NCI-H1694 (cell line): ENCODE measurements at places on chromosomes 1 and 21.

DNA sequence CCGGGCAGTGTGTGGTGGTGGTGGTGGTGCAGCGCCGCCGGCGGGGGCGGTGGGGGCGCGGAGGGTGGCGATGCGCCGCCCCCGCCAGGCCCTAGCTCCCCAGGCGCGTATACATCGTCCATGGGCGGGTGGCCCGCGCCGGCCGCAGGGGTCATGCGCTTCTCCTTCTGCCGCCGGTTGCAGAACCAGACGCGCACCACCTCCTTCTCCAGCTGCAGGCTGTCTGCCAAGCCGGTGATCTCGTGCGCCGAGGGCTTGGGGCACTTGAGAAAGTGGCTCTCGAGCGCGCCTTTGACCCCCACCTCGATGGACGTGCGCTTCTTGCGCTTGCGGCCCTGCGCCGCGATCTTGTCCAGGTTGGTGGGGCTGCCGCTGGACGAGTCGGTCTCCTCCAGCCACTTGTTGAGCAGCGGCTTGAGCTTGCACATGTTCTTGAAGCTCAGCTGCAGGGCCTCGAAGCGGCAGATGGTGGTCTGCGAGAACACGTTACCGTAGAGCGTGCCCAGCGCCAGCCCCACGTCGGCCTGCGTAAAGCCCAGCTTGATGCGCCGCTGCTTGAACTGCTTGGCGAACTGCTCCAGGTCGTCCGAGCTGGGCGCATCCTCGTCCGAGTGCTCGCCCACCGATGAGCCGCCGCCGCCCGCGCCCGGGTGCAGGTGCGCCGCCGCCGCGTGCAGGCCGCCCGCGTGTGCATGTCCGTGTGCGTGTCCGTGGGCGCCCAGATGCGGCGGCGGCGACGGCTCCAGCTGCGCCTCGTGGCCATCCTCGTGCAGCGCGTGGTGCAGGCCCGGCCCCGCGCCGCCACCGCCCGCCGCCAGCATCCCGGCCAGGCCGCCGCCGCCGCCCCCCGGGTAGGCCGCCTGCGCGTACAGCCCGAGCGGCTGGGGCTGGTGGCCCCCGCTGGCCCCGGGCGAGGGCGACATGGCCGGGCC, 926 bp downstream of the POU3F1 start:
- DNase-seq = no peak

- no peak for DNase-seq
Measured at GRCh38 chr1:218412171-218412570, 67.0 kb downstream of the TGFB2 start.

DNA sequence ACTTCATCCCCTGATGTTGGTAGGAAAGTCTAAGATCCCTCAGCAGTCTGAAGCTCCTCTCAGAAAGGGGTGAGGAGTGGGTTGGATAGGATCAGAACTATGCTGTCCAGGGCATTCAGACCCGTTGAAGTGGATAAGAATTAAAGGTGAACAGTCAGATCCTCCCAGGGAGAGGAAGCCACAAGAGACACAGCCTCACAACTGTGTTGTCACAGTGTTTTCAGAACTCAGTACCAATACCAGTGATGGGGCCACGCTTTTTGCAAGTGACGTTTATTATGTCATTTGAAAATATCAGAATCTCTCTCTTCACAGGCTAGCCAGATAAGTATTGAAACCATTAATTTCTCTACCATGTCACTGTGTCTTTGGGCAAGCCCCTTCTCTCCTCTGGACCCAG, 15.4 kb upstream of the EPS15 start:
- no peak for DNase-seq

- no peak for DNase-seq
Measured at GRCh38 chr1:235018161-235018560, 110.5 kb downstream of the TOMM20 start.

DNA sequence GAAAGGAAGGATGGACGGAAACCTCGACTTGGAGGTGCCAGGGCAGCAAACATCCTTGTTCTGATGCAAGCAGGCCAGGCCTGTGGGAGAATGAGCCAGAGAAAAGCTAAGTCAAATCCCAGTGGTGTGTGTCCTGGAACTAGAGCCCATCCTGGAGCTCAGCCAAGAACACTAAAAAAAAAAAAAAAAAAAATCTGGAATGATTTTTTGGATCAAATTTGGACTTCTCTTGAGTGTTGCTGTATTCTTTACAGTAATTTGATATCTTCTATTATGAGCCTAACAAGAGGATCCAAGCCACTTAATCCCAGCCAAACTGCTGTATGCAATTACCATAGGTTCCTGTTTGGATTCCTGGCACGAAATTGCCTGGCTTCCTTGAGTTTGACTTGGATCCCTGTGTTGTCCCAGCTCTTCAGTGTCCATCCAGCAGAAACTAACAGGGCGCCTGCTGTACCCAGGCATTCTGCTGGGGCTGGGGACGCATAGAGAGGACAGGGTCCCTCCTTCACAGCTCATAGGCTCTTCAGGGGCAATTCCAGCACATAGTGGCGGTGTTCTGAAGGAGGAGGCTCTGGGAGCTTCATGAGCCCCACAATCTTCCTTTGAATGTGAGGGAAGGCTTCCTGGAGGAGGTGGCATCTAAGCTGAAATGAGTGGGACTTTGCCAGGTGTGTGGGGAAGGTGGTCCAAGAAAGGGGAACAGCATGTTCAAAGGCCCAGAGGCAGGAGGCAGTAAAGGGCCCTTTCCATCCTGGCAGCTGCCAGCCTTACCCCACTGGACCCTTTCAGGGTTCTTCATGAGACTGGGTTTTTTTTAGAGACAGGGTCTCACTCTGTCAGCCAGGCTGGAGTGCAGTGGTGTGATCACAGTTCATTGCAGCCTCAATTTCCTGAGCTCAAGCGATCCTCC, 24.7 kb downstream of the EPHX1 start:
- DNase-seq = no peak

DNA sequence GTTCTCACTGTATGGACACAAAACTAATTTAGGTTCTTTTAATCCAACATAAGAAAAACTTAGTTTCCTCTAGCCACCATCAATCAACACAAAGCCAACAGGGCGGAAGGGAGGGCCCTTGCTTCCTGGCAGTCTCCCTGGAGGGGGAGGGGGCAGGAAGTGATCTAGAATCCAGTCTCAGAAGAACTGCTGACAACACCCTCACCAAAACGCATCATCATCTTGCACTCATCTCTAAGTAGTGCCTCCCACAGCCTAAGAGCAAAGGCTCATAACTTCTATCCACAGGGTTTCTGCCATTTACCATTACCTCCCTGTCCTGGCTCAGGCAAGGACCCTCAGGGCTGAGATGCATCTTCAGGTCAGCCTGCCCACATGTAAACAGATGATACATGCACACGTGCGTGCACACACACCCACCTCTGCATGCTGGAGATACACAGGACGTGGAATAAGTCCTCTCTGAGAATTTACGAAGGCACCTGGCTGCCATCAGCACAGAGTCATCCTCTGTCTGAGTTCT, 20.5 kb downstream of the HIVEP3 start:
- DNase-seq = no peak

DNA sequence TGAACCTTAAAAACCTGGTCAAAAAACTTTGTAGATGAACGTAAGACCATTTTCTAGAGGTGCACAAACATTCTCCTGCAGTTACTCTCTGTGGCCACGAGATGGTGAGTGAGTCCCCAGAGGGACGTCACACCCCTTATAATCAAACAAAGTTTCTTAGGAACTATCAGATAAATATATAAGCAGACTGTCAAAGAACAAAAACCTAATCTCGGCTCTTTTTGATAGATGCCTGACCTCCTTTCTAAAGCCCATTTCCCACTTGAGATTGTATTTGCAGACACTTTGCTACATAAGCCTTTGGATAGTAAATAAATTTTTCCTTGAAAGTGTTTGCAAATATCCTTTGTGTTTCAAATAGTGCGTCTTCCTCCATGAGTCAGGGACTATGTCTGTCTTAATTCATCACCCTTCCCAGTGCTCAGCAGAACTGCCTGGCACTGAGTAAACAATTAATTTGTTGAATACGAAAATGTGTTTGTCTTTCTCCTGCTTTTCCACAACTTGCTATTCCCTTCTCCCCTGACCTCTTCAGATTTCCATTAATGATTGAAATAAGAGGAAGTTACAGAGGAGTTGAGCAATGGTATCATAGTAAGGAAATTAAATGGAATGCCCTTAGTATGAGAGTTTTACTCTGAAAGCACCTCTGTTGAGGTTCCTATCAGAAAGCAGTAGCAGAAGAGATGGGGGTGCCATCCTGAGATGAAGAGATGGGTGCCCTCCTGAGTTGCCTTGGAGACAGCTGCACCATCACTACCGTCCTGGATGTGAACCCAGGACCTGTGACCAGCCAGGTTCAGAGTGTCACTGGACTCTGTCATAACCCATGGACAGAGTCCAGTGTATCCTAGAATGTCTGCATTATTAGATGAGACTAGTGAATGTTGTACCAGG, 57.8 kb upstream of the RAVER2 start:
- DNase-seq = peak; percentile 22

- DNase-seq = no peak
Measured at GRCh38 chr1:68955424-68955823, 458.5 kb upstream of the DEPDC1 start.

GRCh38 chr21:37770461-37770860, 145.8 kb downstream of the KCNJ6 start:
- DNase-seq = no peak

- DNase-seq = no peak
Measured at GRCh38 chr1:4265836-4266235, 365.8 kb upstream of the C1orf174 start.

GRCh38 chr1:101509370-101509769, 272.6 kb downstream of the S1PR1 start:
- no peak for DNase-seq

- DNase-seq = peak; percentile 71
Measured at GRCh38 chr1:61254634-61255357, 172.4 kb downstream of the NFIA start.

DNA sequence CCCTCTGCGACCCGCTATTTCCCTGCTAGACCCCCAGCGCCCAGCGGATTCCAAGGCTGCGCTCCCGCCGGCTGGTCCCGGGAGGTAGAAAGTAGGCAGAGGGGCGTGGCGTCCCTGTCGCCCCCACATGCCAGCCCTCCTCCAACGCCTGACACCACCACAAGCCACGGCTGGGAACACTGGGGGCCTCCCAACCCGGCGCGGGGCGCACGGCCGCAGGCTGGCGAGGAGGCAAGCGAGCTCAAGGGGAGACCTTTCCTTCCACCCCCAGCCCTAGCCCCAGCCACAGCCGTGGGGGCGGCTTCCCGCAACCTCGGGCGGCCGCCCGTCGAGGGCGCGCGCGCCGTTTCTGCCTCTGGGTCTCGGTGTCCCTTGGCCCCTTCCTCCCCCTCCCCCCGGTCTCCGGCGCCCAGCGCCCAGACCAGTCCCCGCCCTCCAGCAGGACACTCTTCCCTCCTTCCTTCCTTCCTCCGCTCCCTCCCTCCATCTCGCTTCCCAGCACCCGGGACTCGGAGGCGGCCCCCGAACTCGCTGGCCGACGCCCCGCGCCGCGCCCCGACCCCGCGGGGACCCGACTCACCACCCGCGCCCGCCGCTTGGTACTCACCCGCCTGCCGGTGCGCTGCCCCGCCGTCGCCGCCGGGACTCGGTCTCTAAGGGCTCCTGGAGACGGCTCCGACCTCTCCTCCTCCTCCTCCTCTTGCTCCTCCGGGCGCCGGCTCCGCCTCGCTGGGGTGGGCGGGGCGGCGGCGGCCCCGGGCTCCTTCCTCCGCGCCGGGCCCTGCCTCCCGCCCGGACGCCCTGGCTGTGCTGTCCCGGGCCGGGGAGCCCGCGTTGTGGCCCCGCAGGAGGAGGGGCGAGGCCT, at the start of gene GNG12:
Gene GNG12 (minus strand): TSS at position 731 of the 865 bp plus-strand sequence. CDS start 125,781 bp downstream, outside the sequence.
- DNase-seq = no peak

DNA sequence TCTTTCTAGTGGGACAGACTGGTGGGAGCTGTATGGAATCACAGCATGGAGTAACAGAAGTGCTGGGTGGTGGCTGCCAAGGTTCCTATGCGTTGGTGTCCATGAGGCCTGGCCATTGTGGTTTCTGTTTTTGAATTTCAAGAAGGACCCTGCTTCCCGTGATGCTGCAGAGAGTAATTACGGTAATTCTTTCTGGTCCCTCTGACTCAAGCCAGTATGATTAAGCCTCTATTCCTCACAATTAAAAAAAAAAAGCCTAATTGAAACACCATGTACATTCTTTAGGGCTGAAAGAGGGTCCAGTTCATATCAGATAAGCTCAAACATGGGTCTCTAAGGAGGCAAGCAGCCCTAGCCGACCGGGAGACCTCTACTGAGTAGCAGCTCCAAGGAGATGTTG, 10.5 kb upstream of the C1orf21 start:
- no peak for DNase-seq

DNA sequence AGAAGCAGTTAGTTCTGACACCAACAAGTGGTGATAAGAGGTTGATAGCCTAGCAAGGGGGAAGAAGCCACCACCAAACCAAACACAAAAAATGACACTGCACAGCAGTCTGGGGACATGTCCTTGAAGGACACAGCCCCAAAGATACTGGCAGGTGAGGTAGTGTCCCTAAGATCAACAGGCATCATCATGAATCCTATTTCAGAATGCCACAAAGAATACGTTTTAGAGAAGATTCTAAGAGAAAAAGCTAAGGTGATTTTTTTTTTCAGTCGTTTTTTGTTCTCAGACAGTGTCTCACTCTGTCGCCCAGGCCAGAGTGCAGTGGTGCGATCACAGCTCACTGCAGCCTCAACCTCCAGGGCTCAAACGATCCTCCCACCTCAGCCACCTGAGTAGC, 19.6 kb downstream of the MTHFR start:
- no peak for DNase-seq

DNA sequence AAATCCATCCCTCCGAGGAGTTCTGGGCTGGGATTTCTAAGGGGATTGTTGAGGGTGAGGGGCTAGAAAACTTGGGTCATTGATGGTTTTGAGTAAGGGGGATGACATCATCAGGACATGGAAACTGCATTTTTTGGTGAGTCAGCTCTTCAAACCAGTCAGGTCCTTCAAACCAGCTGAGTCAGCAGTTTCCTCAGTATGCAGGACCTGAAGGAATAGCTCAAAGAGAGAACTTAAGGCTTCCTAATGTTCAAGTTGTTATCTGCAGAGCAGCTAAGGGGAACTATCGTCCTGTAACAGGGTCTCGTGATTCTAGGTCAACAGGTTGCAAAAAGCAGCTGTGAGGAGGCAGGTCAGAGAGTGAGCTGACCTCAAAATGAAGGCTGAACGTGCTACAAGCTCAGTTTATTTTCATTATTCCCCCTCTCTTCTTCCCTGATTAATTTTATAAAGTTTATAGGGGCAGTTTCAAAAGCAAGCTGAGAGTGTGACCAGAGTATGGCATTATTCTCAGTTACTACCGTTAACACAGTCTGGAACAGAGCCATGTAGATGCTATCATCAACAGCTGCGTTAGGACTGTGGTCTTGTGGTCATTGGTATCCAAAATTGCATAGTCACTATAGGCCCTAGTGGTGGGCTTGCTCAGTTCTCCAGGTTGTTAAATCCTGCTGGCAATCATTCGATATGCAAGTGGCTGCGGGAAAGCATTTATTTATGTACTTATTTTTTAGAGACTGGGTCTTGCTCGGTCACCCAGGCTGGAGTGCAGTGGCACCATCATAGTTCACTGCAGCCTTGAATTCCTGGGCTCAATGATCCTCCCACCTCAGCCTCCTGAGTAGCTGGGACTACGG, 10.7 kb upstream of the SDC3 start:
- DNase-seq = no peak

GRCh38 chr1:61004262-61005003, 77.9 kb upstream of the NFIA start:
- no peak for DNase-seq

- DNase-seq = no peak
Measured at GRCh38 chr1:178277793-178278530, 184.1 kb downstream of the RASAL2 start.
